ENCODE measurements at places on chromosomes 16 and 17.

DNA sequence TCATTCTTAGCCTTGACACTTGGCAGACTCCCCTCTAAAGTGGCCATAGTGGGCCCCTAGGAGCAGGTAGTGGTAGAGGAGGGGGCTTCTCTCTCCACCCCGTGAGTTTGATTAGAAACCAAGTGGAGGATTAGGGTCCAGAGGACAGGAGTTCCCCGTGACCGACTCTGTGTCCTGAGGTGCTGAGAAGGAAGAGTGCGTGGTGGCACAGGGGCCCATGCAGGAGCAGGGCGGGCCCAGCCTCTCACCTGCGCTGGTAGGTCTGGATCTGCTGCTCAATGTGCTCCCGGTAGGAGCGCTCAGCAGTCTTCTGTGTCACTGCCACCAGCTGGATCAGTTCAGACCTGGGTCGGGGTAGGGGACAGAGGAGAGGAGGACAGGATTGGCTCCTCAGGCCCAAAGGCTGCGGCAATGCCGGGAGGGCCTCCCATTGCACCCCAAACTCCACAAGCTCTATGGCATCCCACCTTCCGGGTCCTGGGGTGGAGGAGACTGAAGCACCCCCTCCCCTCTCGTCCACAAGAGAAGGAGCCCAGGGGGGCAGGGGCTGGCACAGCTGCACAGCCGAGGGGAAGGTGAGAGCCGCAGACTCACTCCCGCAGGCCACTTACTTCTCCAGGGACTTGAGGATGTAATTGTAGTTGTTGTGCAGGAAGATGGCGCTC, 6.2 kb downstream of the ZACN start:
- DNase-seq = no peak

DNA sequence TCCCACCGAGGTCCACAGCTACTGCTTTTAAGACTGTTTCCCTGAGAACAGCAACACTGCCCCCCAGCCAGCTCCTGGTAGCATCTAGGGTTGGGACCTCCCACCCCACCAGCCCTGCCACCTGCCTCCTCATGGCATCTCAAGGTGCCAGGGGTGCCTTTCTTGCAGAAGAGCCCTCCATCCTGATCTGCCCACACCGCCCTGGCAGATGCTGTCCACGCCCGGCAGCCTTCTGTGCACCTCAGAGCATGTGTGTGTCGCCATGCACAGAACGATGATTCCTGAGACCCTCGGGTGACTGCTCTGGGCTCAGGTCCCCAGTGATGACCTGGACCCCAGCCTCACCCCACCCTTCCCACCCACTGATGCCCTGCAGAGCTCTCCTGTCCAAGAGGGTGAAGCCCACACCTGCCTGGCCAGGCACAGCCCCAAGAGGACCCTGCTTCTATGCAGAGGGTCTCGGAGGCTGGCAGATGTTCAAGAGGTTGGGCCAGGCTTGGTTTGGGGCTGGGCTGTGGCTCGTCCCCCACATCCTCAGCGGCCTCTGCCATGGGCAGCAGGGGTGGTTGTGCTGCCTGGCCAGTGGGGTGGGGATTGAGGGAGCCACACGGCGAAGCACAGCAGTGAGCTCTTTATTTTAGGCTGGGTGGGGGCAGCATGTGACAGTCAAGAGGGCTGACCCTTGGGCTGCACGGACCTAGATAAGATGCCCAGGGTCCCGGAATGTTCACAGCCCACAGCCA, 5.2 kb upstream of the SPATA2L start:
- no peak for DNase-seq

- DNase-seq = no peak
Measured at GRCh38 chr16:6341981-6342380, 990.7 kb upstream of the RBFOX1 start.

DNA sequence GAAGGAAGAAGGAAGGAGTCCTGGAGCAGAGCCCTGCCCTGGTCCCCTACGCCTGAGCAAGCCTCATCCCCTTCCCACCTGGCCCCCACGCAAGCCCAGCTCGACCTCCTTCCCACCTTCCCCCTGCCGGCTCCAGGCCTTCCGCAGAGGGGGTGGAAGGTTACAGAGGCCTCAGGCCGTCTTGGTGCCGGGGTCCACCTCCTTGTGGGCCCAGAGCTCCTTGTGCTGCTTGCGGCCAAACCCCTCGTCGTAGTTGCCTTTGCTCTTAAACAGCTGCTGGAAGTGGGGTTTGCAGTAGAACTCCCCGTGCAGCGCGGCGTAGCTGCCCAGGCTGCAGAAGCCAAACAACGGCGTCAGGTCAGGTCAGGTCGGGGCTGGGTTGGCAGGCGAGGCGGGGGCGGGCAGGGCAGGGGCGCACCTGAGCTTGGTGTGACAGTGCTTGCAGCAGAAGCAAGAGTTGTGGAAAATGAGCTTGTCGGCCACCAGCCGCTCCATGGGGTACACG, 1.5 kb downstream of the LIMD2 start:
- DNase-seq = no peak
